ENCODE measurements at places on chromosomes 5 and 9.

DNA sequence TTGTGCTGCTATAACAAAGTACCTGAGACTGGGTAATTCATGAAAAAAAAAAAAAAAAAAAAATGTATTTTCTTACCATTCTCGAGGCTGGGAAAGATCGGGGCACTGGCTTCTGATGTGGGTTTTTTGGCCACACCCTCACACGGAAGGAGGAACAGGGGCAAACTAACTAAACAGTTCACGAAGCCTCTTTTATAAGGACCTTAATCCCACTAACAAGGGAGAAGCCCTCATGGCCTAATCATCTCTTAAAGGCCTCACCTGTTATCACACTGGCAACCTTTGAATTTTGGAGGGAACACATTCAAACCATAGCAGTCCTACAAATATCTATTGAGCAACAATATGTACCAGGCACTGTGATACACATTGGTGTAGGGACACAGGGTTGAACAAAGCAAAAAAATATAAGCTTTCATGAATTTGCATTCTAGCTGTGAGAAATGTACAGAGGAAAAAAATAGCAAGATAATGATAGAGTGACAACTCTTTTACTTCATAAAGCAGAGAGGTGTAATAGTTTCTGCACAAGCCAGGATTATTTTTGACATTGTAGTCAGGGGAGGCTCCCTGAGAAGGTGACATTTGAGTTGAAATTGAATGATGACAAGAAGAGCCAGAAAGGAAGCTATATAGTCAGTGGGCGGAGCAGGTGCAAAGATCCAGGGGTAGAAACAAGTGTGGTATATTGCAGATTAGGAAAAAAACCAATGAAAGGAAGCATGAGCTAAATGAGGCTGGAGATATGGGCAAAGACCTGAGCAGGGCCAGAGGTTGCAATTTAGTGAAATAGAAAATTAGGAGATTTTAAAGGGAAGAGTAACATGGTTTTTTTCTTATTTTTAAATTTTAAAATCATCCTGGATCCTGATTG lies 68.1 kb upstream of the GRAMD2B start:
- DNase-seq, result no peak

- DNase-seq, result peak; percentile 93
These were observed 191.6 kb upstream of the MSX2 start for GRCh38 chr5:174532455-174533453.

DNA sequence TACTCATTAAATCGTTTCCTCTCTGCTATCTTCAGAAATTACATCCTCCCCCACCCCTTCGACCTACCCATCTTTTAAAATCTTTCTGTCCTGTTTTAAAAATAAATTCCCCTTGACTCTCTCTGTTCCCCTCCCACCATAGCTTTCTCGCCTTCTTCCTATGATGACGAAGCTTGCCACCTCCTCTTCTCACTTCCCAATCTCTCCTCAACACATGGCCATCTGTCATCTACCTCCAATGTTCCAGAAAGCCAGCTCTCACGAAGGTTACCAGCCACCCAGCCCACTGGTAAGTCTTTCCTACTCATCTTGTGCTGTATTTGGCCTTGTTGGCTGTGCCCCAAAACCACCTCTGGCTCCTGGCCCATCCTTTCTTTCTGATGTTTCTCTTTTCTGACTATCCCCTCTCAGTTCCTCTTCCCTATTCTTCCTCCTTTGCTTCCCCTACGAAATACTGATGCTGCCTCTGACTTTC lies 346.3 kb downstream of the ENC1 start:
- DNase-seq, result no peak

GRCh38 chr9:22157276-22157675 lies 148.2 kb upstream of the CDKN2B start:
- no peak for DNase-seq

GRCh38 chr5:136409000-136409399 lies 43.7 kb upstream of the TRPC7 start:
- DNase-seq, result no peak

GRCh38 chr9:90844326-90844725 lies 42.7 kb downstream of the SYK start:
- no peak for DNase-seq

DNA sequence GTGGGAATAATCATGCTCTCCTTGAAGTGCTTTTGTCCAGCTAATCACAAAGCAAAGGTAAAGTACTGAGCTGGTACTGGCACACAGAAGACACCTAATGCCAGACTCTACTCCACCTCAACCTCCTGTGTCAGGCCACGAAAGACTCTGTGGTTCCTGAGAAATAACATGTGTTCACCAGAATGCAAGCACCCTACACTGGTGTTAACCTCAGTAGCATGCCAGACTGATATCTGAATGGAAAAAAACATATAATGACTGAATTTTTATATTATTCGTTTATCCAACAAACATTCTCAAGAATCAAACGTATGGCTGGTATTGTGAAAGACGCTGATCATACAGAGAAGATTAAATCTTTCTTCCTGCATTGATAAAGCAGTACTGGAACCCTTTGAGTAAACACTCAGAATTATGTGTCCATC lies 97.1 kb upstream of the IFNE start:
- DNase-seq, result no peak

GRCh38 chr9:81902626-81903025 lies 25.6 kb upstream of the SPATA31D4 start:
- DNase-seq, result no peak

DNA sequence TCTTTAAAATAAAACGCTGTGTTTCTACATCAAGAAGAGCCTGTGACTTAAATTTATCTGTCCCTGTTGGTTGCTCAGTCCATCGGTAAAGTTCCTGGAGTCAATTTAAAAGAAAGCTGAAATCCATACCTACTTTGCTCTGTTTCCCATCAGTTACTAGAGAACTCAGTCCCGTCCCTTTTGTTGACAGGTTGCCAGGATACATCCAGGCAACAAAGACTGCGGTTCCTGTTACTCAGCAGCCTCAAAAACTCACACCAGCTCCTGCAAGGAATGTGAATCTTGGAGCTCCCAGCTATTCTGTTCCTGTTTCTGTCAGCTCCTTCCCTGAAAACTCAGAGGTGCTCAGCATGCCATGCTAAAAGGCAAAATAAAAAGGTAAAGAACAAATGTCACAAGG lies at the start of gene ZNF474:
ZNF474 (plus strand) TSS at position 241 of the 400 bp plus-strand sequence. CDS start 22,445 bp downstream, outside the sequence.
- DNase-seq, result no peak

- DNase-seq, result no peak
These were observed 244.5 kb downstream of the NR2F1-AS1 start for GRCh38 chr5:93336330-93337110.

DNA sequence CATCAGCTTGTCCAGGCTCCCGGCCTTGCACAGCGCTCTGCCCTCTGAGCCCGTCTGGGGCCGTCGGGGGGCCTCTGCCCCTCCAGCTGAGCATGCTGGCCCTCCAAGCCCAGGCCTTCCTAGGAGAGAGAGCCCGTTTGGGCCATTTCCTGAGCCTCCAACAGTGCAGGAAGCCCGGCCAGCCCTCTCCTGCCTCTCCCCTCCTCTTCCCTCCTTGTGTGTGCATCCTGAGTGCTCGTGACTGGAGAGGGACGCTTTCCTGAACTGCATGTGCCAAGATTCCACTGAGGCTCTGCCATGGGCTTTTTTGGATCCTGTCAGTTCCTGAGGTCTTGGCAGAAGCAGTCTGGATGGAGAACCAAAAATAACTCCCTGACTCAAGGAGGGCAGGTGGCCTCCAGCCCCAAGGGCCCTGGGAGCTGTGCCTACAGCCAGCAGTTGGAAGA lies 15.6 kb downstream of the OLFM1 start:
- DNase-seq, result no peak

- DNase-seq, result no peak
These were observed 34.6 kb upstream of the WDR38 start for GRCh38 chr9:124818431-124819281.

- no peak for DNase-seq
These were observed 265.2 kb downstream of the SYK start for GRCh38 chr9:91066856-91067255.

DNA sequence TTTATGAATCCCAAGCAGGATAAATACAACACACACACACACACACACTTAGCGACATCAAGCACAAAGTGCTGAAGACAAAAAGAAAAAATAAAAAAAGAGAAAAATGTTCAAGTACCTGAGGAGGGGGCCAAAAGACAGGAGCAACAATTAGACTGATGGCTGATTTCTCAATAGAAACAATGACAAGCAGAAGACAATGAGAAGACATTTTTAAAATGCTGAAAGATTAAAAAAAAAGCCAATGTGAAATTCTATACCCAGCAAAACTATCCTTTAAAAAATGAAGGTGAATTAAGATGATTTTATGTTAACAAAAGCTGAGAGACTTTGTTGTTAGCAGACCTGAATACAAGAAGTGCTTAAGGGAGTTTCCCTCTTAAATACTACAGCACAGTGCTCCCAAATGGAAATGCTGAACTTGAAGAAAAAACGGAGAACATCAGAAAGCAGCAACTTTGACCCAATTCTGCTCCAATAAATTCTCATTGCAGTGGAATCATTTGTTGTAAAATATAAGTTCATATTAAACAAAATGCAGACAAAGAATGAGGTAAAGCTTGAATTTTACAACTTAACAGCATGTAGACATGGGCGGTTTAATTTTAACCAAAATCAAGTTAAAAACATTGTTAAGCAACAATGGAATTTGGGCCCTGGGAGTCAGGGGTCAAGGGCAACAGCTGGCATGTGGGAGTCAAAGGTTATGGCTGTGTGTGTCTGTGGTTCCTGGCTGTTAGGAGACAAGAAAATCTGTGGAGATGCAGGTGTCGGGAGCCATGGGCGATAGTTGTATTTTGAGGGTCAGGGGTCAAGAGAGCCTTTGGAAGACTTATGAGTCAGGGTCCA lies 776 bp upstream of the RANBP17 start:
- no peak for DNase-seq

- no peak for DNase-seq
These were observed 176.7 kb upstream of the ZNF608 start for GRCh38 chr5:124923131-124923530.

- DNase-seq, result no peak
These were observed 65.3 kb upstream of the TGFBR1 start for GRCh38 chr9:99039505-99040182.

DNA sequence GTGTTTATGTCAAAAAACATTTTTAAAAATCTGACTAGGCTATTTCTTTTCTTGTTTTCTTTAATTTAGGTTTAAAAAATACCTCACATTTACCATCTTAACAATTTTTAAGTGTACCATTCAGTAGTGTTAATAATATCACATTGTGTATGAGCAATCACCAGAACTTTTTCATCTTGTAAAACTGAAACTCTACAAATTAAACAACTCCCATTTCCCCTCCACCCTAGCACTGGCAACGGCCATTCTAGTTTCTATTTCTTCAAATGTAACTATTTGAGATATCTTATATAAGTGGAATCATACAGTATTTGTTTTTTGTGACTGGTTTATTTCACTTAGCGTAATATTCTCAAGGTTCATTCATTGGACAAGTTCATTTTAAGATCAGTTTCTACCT lies 27.7 kb downstream of the PLCXD3 start:
- DNase-seq, result no peak

DNA sequence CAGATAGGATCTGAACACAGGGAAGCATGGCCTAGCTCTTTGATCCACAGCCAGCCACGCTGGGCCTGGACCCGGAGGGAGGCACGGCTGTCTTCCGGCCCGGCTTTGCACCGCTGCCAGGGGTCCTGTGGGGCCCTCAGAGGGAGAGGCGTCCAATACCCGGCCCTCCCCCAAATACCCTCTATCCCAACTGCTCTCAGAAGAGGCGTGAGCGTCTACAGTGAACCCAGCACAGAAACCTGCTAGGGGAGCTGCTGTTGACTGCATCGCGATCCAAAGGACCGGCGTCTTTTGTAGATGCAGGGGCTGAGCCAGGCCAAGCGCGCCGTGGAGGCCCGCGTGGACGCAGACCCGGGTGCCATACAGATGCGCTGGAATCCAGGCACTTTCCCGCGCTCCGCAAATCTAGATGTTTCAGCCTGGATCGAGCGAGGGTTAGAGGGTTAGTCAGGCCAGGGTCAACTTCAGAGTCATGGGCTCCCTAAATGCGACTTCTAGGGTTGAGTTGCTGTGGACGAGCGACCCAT lies 1.1 kb upstream of the TCF7 start:
- no peak for DNase-seq

- DNase-seq, result no peak
These were observed 163.7 kb upstream of the TRPC7 start for GRCh38 chr5:136529081-136529480.

DNA sequence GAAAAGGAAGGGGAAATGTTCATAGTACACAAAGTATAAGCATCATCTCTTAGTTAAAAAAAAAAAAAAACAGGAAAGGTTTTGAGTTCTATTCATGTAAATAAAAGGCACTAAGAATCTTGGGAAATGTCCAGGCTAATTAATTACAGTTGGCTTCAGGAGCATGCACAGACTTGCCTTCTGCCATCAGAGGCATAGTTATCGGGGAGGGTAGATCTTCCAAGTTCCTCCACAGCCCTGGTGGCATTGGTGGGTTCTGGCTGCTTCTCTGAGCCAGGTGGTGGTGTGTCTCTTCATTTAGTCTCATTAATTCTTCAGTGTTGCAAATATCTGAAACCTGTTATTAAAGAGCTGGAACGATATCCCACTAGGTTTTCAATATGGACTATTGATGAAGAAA lies 85.2 kb downstream of the TMEM252 start:
- DNase-seq, result no peak

DNA sequence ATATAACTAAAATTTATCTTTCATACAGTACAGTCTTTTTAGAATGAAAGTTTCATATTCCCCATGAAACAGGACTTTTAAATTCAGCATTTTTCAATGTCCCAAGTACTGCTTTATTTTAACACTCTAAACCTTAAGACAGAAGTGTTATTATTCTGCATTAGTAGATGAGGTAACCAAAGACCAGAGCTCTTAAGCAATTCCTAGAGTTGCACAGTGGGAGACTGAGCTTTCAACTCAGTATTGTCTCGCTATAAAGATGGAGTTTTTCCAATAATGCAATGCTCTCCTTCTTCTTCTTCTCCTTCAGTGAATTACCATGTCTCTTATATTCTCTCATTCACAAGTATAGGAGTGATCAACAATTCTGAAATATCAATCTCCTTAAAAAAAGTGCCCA lies 479.7 kb downstream of the CETN3 start:
- no peak for DNase-seq

DNA sequence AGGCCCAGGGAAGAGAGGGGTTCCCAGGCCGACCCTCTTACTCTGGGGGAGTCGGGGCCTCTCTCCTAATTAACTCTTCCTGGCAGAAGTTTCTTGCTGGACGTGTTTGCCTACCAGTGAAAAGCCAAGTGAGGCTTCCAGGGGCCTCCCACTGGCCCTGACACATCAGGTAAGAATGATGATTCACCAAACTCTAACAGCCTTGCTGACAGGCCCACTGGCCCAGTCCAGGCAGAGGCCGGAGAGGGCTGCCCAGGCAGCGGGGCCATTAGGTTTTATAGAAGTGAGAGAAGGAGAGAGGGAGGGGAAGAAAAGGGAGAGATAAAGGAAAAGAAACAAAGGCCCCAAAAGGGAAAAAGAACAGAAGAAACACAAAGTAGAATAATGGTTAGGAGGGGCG lies 50.8 kb upstream of the FOXE1 start:
- no peak for DNase-seq

GRCh38 chr5:68960456-68960855 lies 133.4 kb upstream of the SLC30A5 start:
- no peak for DNase-seq
